ENCODE measurements at places on chromosomes 1 and 21.

DNA sequence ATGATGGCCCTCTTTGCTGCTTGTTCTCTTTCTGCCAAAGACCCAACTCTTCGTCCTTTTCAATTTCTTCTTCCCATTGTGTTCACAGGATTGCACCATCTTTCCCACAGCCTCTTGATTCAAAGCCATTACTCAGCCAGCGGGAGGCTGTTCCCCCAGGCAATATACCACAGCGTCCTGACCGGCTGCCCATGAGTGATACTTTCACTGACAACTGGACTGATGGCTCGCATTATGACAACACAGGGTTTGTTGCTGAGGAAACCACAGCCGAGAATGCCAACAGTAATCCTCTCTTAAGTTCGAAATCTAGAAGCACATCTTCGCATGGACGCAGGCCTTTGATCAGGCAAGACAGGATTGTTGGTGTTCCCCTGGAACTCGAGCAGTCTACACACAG lies 167.4 kb downstream of the LRRC40 start:
- no peak for DNase-seq

- DNase-seq = no peak
Observed at GRCh38 chr1:112502826-112503225, 5.9 kb upstream of the WNT2B start.

GRCh38 chr1:181112071-181112929 lies 23.8 kb downstream of the IER5 start:
- DNase-seq = peak; percentile 100

- DNase-seq = no peak
Observed at GRCh38 chr1:77744576-77744975, 15.1 kb downstream of the USP33 start.

DNA sequence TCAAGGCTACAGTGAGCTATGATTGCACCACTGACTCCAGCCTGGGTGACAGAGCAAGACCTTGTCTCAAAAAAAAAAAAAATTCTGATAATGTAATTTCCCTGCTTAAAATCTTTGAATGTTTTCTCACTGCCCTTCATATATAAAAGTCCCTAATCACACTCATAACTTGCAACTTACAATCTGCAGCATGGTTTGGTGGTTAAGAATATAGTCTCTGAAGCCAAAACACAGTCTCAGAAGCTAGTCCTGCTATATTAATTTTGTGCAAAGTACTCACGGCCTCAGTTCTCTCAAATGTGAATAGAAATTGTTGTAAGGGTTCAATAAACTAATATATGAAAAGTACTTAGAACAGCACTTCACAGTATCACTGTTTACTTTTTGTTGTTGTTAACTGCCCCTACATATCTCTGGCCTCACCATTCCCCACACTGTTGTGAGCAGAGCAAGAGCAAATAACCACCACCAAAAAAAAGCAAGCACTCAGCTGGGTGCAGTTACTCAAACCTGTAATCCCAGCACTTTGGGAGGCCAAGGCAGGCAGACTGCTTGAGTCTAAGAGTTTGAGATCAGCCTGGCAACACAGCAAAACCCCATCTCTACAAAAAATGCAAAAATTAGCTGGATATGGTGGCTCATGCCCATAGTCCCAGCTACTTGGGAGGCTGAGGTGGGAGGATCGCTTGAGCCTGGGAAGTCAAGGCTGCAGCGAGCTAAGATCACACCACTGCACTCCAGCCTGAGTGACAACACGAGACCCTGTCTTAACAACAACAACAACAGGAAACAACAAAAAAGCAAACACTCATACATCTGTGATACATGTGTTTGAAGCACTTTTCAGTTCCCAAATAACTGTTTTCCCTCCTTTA lies 22.4 kb downstream of the ASH1L start:
- DNase-seq = no peak

DNA sequence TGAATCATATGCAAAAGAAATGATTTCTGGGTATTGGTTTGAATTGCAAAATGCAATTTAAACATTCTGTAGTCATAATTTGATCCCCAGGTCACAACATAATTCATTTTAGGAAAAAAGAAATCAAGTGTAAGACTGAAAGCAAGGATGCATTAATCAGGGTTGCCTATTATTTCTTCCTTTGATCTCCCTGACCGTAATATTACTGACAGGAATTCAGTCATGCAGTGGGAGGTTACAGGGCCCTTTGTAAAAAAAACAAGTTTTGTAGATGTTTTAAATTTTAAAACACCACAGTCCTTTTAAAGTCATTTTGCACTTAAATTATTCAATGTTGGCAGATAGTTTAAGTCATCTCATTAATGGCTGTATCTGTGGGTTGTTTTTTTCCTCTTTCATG lies 263.0 kb upstream of the NCAM2 start:
- no peak for DNase-seq

GRCh38 chr1:64235181-64235580 lies 31.8 kb downstream of the UBE2U start:
- peak; percentile 12 for DNase-seq

DNA sequence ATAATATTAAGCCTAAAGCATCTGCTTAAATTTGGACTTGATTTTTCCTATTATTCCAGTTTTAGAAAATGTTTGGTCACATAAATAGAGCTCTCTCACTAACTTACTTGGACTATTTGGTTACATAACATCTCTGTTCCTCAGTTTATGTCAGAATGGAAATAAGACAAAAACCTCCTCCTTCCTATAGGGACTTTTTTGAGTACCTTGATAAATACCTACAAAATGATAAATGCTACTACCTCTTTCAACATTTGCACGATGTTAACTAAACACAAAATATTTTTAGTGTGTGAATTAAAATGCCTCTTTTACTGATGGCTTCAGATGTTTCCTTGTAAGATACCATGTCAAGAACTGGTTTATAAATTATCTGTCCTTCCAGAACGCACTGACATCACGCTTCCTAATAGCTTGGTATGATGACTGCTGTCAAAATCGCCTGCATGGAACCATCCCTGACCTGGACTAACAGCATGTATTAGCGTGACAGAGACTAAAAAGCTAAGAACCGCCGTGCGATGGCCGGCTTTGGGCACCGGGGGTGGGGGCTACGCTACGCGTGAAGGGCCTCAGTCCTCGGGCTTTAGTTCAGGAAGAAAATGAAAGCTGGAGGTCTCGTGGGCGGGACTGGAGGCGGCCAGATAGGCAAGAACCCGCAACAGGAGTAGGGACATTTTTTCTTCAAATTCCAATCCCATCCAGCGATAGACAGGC lies 133.2 kb upstream of the BARHL2 start:
- DNase-seq = no peak

GRCh38 chr1:34013958-34014737 lies 150.3 kb downstream of the HMGB4 start:
- no peak for DNase-seq

GRCh38 chr1:12600880-12601633 lies 17.0 kb downstream of the DHRS3 start:
- DNase-seq = no peak

- peak; percentile 98 for DNase-seq
Observed at GRCh38 chr21:43728467-43729390, 9.8 kb downstream of the PDXK start.

- peak; percentile 75 for DNase-seq
Observed at GRCh38 chr1:62841587-62842169, 57.7 kb downstream of the ATG4C start.

- DNase-seq = no peak
Observed at GRCh38 chr1:178959543-178960460, 65.9 kb upstream of the FAM20B start.

GRCh38 chr1:96164053-96164452 lies 557.5 kb upstream of the PTBP2 start:
- no peak for DNase-seq

- no peak for DNase-seq
Observed at GRCh38 chr21:33662046-33662445, 19.7 kb downstream of the ITSN1 start.

- DNase-seq = peak; percentile 88
Observed at GRCh38 chr1:38064197-38064903, 17.8 kb upstream of the POU3F1 start.

DNA sequence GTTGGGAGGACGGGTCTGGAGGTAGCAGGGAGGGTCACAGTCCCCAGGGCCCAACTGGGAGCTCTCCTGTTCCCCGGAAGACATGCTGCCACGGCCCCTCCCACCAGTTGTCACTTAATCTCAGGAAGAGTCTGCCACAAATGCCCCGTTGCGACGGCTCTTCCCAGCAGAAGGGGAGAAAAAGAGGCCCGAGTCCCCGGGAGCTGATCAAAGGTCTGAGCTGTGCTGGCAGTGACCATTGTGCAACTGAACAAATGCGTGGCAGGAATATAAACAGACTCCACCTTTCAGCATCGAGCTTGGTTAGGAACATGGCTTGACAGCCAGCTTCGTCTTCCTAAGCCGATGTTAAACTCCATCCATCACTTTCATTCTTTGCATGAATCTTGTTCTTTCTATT lies 27.8 kb upstream of the ZBTB21 start:
- DNase-seq = no peak

- DNase-seq = no peak
Observed at GRCh38 chr1:244154872-244155531, 103.9 kb downstream of the ZBTB18 start.

GRCh38 chr1:59477286-59477685 lies 180.4 kb downstream of the FGGY start:
- peak; percentile 49 for DNase-seq
